Heart left ventricle (tissue), 16 donors: ENCODE measurements at places on chromosomes 2 and 18. TPM values are rescaled to one million over a fixed set of nuclear protein-coding genes. Genes with fewer than 3 reads are reported as not detected.

CFAP210 gene
- polyA plus RNA-seq, result 0.11 TPM

NPPC gene
- polyA plus RNA-seq, result 2.7 TPM

COBLL1 gene
- polyA plus RNA-seq, result 8.5 TPM

RUFY4 gene
- not detected for polyA plus RNA-seq

RAPGEF4 gene
- 2.9 TPM for polyA plus RNA-seq

COL3A1 gene
- polyA plus RNA-seq, result 241 TPM

MC4R gene
- polyA plus RNA-seq, result not detected

ALKAL2 gene
- polyA plus RNA-seq, result 1.2 TPM

UNC80 gene
- 0.04 TPM for polyA plus RNA-seq

SPC25 gene
- polyA plus RNA-seq, result 0.14 TPM
